Hematopoietic multipotent progenitor cell treated with erythropoietin and hydrocortisone succinate and interleukin-3 and kit ligand, for 6 days (in vitro differentiated cells): ENCODE measurements at places on chromosomes 5 and 9.

DNA sequence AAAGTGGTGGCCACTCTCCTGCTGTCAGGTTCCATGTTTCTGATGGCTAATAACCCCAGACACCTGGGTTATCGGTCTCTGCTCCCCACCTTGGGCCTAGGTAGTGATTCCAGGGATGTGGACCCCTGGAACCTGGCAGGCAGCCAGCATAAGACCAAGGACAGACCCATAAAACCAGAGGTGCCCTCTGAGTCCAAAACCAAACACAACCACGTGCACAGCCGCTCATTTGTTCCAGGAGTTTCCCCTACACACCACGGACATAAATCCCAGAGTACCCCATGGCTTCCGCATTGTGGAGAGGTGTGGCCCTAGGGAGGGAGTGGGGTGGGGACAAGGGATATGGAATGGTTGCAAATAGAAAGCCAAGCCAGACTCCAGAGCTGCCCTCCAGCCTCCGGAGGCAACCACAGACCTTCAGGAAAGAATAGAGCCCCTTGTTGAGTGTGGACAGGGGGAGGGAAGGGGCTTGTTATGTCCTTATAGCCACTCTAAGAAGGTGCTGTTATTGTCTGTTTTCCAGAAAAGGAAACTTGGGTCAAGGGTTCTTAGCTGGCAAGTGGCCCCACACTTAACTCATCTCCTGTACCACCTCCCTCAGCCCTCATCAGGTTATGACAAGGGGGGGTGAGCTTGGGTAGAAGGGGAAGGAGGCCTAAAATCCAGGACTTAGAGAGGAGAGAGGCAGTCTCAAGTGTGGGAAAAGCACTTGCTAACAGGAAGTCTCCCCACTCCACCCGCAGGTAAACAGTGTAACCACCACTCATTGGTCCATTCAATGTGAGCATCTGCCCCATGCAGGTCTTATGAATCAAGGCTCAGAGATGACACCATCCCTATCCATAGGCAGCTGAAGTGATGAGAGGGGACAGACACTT, 23.6 kb upstream of the CYSTM1 start:
- no peak for DNase-seq

- DNase-seq, result peak; percentile 63
Measured at GRCh38 chr5:76547242-76547890, 75.8 kb downstream of the F2RL2 start.

DNA sequence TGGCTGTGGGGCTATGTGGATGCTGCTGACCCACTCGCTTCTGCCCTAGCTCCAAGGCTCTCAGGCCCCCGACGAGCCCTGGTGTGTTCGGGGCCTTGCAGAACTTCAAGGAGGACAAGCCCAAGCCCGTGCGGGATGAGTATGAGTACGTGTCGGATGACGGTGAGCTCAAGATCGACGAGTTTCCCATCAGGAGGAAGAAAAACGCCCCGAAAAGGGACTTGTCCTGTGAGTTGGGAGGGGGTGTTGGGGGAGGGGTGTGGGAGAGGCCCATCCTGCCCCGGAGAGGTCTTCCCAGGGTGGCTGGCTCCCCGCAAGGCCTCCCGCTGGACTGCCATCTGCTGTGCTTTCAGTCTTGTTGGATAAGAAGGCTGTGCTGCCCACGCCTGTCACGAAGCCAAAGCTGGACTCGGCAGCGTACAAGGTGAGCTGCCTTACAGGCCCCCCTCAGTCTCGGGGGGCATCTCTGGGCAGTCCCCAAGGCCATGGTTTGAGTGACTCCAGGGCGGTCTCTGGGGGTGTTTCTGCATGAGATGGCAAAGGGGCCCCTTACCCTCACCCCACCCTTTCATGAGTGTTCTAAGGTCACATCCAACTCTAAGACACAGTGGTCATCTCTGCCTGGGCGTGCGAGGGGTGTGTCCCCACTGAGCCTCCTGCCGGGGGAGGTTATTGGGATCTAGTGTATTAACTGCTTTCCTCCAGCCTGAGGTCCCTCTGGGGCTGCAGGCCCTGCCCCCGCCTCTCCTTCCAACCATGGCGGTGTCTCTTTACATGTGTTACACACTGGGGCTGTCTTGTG, 89.5 kb downstream of the PHF2 start:
- DNase-seq, result no peak

- peak; percentile 65 for DNase-seq
Measured at GRCh38 chr5:141811287-141812155, 66.7 kb downstream of the PCDH1 start.

DNA sequence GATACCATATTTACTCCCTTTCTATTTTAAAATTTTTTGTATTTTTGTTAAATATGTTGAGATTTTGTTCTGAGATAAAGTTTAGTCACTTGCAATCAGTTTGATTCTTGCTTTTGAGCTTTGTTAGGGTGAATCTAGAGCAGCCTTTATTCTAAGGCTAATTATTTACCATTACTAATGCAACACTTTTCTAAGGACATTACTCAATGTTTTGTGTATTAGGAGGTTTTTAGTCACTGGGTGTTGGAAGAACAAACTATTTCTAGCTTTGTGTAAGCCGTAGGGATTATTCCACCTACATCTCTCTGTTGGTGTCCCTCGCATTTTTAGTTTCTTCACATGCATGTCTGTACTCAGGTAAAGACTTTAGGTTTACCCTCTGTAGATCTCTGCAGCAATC, 379.5 kb upstream of the CD180 start:
- DNase-seq, result no peak

- no peak for DNase-seq
Measured at GRCh38 chr9:101229606-101230005, 155.2 kb downstream of the BAAT start.

- no peak for DNase-seq
Measured at GRCh38 chr9:92004045-92004392, 54.0 kb upstream of the ROR2 start.

GRCh38 chr5:6772886-6773285, 59.7 kb downstream of the TENT4A start:
- no peak for DNase-seq

- DNase-seq, result no peak
Measured at GRCh38 chr9:123164285-123164684, 104.1 kb downstream of the STRBP start.

DNA sequence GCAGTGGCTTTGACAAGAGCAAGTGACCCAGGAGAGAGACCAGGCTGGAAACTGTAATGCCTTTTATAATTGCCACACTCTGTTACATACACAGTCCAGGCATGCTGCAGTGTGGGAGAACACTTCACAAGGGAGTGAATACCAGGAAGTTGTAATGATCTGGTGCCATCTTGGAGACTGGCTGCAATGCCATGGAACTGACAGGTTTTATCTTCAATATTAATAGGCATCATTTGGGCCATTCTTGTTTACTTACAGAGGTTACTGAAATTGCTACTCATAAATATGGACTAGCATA, 274.3 kb downstream of the AUH start:
- no peak for DNase-seq

DNA sequence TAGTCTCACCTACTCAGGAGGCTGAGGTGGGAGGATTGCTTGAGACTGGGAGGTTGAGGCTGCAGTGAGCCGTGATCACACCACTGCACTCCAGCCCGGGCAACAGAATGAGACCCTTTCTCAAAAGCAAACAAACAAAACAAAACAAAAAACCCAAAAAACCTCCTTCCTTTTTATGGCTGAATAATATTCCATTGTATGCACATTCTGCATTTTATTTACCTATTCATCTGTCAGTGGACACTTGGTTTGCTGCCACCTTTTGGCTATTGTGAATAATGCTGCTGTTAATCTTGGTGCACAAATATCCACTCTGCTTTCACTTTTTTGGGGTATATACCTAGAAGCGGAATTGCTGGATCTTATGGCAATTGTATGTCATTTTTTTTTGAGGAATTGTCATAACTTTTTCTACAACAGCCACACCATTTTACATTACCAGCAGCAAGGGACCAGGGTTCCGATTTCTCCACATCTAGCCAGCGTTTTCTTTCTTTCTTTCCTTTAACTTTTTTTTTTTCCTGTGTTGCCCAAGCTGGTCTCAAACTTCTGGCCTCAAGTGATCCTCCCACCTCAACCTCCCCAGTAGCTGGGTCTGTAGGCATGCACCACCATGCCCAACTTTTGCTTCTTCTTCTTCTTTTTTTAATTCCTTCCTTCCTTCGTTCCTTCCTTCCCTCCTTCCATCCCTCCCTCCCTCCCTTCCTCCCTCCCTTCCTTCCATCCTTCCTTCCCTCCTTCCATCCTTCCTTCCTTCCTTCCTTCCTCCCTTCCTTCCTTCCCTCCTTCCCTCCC, 30.6 kb downstream of the NKX2-5 start:
- DNase-seq, result peak; percentile 64

DNA sequence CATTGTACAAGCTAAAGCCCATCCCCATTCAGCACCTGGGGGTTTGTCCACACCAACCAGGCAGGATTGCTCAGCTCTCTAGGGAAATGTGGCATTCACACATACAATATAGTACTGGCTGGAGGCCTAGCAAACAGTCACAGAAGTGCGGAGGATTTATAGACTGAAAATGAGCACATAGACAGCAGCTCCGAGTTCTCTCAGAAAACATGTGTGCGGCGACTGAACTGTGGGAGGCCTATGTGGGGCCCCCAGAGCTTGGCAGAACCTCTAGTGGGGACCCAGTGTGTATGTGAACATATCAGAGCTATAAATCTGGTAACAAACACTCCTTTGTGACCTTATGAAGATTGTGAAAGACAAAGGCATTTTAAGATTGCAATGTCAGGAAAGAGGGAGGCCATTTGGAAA, 431.1 kb downstream of the DTWD2 start:
- no peak for DNase-seq

DNA sequence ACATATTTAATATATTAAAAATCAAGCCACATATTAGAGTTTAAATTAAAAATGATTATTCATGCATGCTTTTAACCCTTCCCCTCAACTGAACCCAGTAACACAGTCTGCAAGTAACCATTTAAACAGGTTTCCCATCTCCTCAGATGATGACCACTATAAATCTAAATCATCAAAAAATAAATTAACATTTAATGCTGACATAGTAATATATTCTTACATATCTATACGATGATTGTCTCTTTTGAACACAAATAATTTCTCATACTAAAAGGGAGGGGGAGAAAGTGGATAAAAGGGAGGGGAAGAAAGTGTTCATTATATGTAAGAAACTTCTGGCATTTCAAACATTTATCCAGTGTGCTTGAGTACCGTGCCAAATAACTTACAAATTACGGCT, 701.6 kb downstream of the MTRR start:
- DNase-seq, result no peak

DNA sequence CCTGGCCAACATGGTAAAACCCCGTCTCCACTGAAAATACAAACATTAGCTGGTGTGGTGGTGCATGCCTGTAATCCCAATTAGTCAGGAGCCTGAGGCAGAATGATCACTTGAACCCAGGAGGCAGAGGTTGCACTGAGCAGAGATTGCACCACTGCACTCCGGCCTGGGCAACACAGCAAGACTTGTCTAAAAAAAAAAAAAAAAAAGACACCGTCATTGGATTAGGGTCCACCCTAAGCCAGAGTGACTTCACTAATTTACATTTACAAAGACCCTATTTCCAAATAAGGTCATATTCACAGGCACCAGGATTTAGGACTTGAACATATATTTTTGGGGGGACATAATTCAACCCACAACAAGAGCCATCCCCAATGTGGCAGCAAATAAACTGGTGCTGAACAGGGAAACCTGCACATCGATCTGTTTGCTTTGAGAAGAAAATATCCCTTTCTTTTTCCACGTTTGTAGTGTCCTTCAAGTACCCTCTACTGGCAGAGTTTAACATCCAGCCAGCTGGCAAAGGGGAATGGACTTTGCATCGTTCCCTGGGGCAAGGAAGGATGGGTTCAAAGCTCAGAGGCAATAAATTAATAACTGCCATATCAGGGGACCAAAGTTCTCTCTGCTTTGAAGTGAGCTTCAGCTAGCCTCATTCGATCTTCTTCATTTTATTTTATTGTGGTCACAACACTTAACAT, 3.7 kb upstream of the DNAJC25 start:
- DNase-seq, result no peak

DNA sequence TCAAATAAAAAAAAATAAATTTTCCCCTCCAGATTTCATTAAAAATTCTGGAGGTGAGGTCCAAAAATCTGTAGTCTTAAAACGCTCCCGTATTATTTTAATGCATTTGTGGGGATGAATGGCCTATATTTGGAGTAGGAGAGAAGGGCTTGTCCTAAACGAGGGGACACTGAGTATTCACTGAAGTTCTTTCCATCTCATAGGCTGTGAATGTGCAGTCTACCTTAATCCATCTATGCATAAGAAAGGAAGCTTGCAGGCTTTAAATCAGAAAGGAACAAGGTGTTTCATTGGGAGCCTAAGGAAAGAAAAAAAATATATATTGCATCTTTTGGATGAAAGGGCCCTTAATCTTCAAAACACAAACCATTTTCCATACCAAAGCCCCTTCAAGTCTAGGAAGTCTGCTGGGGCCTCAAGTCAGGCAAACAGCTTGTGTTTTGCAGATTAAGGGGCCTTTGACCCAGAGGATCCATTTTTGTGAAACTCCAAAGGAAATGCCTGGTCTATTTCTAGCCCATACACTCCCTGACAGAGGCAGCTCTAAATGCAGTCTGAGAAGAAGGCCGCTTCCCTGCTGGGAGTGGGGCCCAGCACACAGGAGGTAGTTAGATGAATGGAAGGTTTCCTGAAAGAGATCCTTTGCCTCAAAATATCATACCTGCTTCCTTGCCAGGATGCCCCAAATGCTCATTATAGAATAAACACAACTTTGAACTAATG, 35.6 kb downstream of the BRINP1 start:
- no peak for DNase-seq

DNA sequence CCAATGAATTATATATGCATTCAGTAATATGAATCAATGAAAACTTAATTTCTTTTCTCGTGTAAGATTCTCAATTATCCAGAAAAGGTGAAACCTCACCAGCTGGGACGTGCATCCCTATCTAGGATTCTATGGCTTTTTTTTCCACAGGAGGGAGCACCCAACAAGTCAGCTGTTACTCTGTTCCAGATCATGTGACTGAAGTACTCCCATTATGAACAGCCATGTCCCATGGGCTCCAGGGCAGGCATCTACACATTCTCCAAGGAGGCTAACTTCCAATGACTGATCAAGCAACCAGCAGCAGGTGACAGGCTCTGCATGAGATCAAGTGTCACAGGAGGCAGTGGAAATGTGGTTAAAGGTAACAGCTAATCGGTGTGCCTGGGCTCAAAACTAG, 118.8 kb downstream of the ELAVL2 start:
- no peak for DNase-seq

- no peak for DNase-seq
Measured at GRCh38 chr9:5326893-5327548, 12.7 kb downstream of the RLN1 start.

DNA sequence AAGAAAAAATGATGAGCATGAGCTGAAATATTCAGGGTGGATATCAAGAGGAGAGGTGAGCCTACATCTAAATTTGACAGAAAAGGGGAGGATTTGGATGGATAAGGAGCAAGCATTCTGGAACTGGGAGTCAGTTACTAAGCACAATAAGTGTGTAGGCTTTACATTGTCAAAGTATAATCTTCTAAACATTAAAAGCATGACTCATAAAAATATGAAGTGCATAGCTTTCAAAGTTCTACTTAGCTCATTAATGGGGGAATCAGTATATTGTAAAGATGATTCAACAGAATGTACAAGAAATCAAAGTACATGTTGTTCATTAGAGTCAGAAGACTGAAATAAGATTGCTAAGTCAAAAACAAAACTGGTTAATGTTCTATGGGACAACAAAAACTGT, 248.0 kb upstream of the GAS1 start:
- DNase-seq, result no peak

GRCh38 chr5:7869474-7870136, 657 bp downstream of the MTRR start:
- DNase-seq, result peak; percentile 38

- DNase-seq, result no peak
Measured at GRCh38 chr5:60495644-60496520, 204.1 kb downstream of the DEPDC1B start.
